Stimulated activated CD8-positive, alpha-beta memory T cell treated with anti-CD3 and anti-CD28 coated beads, Interleukin-15, amount 100 ng/mL, for 48 hours (primary cell): ENCODE measurements at places on chromosomes 5 and 9.

DNA sequence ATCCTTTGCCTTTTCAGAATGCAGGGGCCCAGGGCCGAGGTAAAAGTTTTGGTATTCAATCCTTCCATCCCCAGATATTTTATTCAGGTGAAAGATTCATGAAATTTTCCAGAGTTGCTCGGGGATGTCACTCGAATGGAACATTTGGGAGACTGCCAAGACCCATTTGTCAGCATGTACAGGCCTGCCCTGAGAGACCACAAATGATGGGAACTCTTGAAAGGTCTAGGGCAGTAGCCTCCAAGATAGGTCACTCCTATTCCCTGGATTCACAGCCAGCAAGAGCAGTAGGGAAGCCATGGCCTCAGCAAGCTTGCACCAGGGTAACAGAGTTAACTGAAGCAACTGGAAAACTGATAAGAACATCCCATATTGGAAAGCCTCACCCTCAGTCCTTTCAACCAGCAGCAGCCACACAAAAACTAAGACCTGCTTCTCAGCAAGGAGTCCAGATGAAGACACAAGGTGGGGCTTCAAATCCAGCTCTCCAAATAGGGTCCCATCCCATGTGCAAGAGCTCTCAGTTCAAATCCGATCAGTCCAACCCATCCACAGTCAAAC lies 12.5 kb downstream of the CARD6 start:
- no peak for DNase-seq

DNA sequence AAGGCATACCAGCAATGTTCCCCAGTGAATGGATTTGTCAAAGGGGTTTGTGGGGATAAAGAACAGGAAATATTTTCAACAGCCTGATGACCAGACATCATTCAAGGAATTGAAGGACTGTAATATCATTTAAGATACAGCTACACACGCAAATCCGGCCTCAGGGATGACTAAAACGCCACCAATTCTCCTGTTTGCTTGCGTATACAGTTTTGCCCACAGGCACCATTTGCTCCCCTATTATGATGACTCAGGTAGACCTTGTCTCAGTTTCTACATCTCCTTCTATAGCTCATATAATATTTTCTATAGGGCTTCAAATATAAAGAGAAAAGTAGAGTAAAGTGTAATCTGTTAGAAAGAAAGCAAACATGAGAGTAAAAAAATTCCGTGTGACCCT lies 29.7 kb upstream of the ITGA1 start:
- DNase-seq, result no peak

DNA sequence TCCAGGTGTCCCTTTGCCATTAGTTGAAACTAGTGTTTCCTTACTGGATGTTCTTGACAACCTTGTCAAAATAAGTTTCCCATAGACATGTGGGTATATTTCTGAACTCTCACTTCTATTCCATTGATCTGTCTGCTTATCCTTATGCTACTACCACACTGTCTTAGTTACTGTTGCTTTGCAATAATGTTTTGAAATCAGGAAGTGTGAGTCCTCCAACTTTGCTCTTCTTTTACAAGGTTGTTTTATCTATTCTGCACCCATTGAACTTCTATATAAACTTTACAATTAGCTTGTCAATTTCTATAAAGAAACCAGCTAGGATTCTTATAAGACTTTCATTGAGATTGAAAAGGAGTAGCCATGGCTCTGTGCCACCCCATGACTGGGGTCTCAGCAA lies 24.3 kb downstream of the CD14 start:
- no peak for DNase-seq

- no peak for DNase-seq
Observed at GRCh38 chr9:96062854-96063253, 187.4 kb downstream of the ERCC6L2 start.

- no peak for DNase-seq
Observed at GRCh38 chr5:159533197-159533596, 202.9 kb upstream of the IL12B start.

GRCh38 chr5:53481887-53482716 lies 1.7 kb downstream of the FST start:
- peak; percentile 44 for DNase-seq

DNA sequence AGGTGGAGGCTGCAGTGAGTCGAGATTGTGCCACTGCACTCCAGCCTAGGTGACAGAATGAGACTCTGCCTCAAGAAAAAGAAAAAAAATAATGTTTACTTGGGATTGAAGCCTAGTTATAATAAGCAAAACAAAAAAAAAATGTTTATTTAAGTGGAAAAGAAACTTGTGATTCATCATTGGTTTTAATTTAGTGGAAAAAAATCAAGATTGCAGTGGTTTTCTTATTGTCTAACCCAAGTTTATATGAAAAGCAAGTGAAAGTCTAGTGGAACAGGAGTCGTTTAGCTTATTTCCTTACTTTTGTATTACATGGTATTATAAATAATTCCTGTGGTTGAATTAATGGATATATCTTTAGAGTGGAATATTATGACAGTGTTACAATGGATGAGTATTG lies 8.4 kb downstream of the CNOT8 start:
- DNase-seq, result no peak

DNA sequence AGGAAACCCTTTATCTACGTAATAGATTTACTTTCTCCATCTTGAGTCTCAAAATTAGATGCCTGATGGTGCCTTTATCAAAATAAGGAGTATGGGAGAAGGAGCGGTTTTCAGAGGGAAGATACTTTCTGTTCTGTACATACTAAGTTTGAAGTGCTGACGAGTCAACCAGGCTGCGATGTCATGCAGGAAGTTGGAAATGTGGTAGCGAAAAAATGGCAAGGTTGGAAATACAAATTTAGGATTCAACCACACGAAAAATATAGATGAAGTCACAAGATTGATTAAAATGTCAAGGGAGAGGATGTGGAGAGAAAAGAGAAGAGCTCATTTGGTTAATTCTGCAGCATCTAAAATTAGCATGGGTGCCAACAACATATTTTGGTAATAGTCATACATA lies 129.5 kb downstream of the FOXD1 start:
- DNase-seq, result no peak

- DNase-seq, result no peak
Observed at GRCh38 chr5:133470841-133471240, 141.5 kb downstream of the FSTL4 start.

DNA sequence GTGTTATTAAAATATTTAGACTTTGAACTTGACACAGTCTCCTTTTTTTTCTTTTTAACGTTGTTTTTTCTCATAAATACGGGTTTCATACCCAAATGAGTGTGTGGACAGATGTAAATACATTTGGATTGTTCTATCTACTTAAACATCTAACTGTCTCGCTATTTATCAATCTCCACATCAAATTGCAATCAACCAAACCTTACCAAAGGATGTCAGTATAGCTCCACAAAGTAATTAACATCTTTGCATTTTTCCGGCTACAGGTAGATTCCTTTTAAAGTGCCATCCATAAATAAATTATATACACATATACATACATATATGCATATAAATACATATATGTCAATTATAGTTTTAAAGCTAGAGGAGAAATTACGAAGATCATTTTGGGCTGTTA lies 705 bp upstream of the CDH10 start:
- no peak for DNase-seq
